Fibroblast of gingiva (primary cell): ENCODE measurements at places on chromosomes 7 and 10.

GRCh38 chr7:32500922-32501341, 5.6 kb downstream of the AVL9 start:
- DNase-seq: peak; percentile 61

- no peak for DNase-seq
Measured at GRCh38 chr10:72414642-72415041, 59.9 kb upstream of the DNAJB12 start.

- DNase-seq: peak; percentile 77
Measured at GRCh38 chr7:38506756-38507155, 124.4 kb downstream of the AMPH start.

- peak; percentile 91 for DNase-seq
Measured at GRCh38 chr7:108503112-108504026, 22.6 kb downstream of the PNPLA8 start.

GRCh38 chr7:84914598-84914997, 272.3 kb downstream of the SEMA3D start:
- DNase-seq: no peak
